ENCODE measurements at places on chromosomes 4 and X. TPM values are rescaled to one million over a fixed set of nuclear protein-coding genes. Genes with fewer than 3 reads are reported as not detected.

DNA sequence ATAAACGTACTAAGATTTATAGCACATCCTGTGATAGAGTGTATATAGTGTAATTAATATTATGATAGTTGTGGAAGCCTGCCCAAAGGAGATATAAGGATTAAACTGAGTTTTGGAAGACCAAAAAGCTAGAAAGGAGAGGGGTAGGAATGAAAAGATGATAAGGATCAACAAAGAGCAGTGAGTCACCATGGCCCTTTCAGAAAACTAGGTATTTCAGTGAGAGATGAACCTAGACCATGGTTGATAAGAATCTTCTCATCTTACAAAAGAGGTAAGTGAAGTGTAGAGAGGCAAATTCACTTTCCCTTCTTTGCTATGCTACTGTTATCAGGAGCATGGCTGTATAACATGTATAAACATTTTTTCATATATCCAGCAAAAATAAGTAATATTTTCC is 133.8 kb upstream of the PLAC1 start:
- no peak for DNase-seq

GRCh38 chr4:184968784-184969201 is 49.5 kb upstream of the HELT start:
- no peak for DNase-seq

The CTBP1 gene
- total RNA-seq, result 117 TPM

- no peak for DNase-seq
Observed at GRCh38 chrX:146934256-146934655, 119.7 kb upstream of the CXorf51A start.

The ZNF157 gene
- not detected for total RNA-seq

DNA sequence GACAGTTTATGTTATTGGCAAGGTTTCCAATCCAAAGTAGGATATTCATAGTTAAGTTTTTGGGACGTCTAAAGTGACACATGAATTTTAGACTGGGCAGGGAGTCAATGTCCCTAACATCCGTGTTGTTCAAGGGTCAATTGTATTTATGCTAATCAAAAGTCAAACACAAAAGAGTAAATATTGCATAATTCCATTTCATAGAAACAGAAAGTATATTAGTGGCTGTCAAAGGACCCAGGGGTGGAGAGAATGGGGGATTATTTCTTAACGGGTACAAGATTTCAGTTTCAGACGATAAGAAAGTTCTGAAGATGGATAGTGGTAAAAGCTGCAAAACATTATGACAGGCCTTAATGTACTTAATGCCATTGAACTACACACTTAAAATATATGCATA is 971.8 kb upstream of the AGA start:
- no peak for DNase-seq

DNA sequence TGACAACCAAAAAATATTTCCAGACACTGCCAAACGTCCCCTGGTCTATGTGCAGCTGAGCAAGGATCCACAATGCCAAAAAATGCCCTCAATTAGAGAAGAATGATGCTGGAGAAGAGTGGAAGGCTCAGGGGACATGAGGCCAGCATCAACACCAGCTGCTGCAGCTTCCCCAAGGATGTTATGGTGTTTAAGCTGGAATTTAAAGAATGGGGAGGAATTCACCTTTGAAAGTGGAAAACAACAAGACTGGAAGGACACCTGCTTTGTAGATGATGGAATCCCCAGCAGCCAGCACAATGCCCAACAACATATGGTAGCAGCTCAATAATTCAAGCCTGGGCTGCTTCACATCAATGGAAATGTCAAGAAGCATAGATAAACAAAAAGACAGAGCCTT is 20.3 kb upstream of the SMPX start:
- DNase-seq, result no peak

GRCh38 chr4:95102162-95102790 is 344.5 kb downstream of the BMPR1B start:
- no peak for DNase-seq

The OPHN1 gene
- 5.8 TPM for total RNA-seq

GRCh38 chr4:187124331-187124730 is 400.7 kb upstream of the FAT1 start:
- DNase-seq, result no peak

- no peak for DNase-seq
Observed at GRCh38 chr4:167930166-167930565, 162.2 kb upstream of the ANXA10 start.

- no peak for DNase-seq
Observed at GRCh38 chr4:64727960-64728359, 318.7 kb upstream of the TECRL start.

GRCh38 chrX:41144873-41145272 is 59.6 kb downstream of the USP9X start:
- DNase-seq, result no peak

DNA sequence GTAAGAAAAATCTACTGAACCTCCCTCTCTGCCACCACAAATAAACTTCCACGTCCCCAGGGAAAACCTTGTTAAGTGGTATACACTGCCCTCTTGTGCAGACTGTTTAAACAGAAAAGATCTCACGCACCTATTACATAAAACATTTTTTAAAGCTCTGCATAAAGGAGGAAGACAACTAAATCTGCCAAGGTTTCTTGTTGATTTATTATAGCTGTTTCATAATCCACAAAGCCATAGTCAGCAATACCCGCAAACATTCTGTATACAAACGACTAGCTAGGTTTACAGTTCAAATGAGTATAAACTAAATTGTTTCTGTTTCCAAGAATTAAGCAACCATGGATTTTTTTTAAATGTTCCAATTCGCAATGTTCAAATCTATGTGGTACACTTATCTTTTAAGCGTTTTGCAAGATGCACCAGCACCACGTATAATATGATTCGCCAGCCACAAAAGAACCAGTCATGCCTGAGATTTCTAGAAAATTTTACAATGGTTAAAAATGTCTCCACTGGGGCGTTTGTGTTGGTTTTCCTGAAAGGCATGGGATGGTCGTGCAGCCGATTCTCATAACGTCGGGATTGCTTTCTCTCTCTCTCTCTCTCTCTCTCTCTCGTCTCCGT is 164.6 kb downstream of the PRKX start:
- no peak for DNase-seq

DNA sequence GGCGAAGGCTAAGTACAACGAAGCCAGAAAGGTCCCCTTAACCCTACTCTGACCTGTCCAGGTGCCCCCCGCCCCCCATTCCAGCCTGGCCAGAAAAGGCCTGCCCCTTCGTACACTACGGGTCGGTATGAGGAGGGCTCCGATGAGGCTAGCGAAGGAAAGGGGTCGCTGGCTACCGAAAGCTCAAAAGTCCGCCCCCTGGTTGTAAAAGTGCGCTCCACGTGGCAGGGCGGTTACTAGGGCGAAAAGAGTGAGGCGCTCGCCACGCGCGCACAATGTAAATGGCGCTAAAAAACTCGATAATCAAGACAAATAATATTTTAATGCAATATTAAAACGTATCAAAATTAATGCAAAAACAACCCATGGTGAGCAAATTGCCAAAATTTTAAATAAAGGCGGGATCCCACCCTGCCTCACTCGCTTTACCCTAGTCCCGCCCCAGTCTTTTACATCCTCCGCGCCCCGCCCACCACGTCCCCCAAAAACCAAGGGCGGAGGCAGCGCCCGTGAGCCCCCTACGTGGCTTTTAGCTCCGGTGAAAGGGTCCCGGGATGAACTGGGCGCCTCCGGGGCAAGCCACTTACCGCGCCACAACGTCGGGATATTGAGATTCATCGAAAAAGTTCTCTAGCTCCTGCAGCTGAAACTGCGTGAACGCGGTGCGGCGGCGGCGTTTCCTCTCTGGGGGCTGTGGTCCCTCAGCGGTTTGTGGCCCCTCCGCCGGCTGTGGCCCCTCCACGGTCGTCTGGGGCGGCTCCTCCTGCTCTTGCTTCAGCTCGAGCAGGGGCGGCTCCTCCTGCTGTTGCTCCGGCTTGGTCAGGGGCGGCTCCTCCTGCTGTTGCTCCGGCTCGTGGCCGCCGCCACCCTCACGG is 929 bp downstream of the ESX1 start:
- no peak for DNase-seq

The RHOXF2B gene
- not detected for total RNA-seq

DNA sequence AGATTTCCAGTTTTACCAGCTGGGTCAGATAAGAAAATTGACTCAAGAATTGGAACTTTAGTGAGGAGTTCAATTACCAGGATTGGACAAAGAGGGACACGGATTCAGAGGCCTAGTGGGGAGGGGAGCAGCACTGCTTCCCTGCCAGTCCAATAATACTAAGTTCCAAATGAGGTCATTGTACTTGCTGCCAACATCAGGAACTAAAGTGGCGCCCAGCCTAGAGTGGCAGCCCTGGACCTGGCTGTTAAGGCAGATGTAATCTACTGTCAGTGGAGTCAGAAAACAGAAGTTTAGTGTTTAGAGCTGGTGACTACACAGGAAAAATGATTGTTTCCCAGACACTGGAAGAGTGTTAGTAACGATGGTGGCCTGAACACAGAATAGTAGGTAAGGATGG is 42.7 kb upstream of the RAPGEF2 start:
- no peak for DNase-seq

All from esophagus squamous epithelium (tissue), 5 donors.